CD4-positive, alpha-beta T cell treated with Interleukin-1 beta for 1 hour (primary cell): ENCODE measurements at places on chromosomes 2 and 18.

DNA sequence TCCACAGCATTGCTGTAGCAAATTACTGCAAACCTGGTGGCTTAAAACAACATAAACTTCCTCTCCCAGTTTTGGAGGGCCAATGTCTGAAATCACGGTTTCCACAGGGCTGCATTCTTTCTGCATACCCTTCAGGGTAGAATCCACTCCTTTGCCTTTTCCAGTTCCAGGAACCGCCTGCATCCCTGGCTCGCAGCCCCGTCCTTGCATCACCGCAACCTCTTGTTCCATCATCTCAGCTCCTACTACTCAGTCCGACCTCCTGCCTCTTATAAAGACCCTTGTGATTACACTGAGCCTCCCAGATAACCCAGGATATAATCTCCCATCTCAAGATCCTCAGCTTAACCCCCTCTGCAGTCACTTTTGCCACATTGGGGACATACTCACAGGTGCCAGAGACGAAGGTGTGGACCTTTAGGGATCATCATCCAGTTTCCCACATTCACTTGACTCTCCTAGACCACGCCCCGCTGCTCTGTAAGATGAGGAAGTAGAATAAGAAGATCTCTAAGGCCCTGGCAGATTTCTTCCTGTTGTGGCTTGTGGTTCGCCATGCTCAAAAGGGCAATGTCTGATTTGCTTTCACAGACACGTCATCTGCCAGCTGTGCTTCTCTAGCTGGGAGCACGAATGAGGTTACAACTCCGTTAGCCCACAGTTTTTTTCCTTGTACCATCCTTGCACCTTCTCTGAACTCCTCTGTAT lies 103.6 kb upstream of the AGAP1 start:
- DNase-seq = peak; percentile 45

- DNase-seq = no peak
These were observed 94.5 kb downstream of the SNTG2 start for GRCh38 chr2:1045109-1045508.

- no peak for DNase-seq
These were observed 1.4 kb upstream of the TMEM178A start for GRCh38 chr2:39664232-39664887.

DNA sequence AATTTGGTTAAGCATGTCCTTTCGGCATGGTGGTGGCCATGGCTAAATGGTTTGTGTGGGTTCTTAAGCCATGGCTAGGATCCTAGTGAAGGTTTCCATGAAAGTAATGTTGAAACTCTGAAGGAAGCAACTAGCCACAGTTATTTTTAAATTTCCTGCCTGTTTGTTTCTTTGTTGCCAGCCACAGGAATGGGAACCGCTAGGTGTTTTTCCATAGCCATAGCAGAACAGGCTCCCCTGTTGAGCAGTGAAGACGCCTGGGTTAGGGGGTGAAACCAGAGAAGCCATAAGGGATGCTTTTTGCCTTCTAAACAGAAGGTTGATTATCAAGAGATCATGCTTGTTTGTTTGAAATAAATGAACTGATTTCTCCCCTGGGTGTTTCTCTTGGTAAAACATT lies 60.1 kb upstream of the CHMP1B start:
- DNase-seq = no peak

- DNase-seq = peak; percentile 97
These were observed at the start of the genes PIGN and RELCH for GRCh38 chr18:62186774-62187542. Gene PIGN (minus strand): TSS chr18:62187056. CDS start chr18:62161353, 25,703 bp downstream. Gene RELCH (plus strand): TSS chr18:62187255. CDS start chr18:62187506, 251 bp downstream.

DNA sequence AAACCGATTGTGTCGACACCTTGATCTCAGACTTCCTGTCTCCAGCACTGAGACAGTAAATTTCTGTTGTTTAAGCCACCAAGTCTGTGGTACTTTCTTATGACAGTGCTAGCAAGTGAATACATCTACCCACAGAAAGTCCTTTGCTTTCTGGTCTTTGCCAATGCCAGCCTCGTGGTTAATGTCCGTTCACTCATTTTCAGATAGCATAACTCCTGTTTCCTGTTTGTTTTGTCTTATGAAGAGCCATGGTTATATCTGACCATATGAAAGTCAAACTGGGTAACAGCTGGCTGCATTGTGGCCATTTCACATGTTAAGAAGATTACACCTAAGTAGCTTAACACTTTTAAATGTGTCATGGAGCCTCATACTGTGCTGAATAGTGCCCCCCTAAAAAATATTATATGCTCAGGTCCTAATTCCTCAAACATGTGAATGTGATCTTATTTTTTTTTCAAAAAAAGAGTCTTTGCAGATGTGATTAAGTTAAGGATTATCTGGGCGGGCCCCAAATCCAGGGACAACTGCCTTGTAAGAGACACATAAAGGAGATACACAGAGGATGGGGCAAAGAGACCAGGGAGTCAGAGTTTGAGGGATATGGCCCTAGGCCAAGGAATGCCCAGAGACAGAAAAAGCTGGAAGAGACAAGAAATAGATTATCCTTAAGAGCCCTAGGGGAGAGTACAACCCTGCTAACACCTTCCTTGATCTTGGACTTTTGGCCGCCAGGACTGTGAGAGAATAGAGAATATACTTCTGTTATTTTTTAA lies 118.0 kb downstream of the KCNE4 start:
- no peak for DNase-seq

DNA sequence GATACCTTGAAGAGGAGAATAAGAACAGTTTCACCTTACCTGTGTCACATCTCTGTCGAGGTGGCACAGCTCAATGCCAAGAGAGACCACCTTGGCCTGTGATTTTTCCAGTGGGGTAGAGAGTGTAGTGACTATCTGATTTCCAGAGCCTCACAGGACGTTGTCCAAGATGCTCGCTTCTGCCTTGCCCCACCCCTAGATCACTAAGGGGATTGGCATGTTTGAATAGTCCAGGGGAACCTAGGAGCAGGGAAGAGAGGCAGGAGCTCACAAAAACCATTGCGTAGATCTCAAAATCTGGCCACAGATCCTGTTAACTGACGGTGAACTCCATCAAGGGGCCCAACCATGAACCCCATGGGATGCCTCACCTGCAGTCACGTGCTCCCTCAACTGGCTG lies 24.2 kb downstream of the TMEM178A start:
- DNase-seq = no peak

- no peak for DNase-seq
These were observed 36.4 kb downstream of the ALPK2 start for GRCh38 chr18:58592223-58593214.

DNA sequence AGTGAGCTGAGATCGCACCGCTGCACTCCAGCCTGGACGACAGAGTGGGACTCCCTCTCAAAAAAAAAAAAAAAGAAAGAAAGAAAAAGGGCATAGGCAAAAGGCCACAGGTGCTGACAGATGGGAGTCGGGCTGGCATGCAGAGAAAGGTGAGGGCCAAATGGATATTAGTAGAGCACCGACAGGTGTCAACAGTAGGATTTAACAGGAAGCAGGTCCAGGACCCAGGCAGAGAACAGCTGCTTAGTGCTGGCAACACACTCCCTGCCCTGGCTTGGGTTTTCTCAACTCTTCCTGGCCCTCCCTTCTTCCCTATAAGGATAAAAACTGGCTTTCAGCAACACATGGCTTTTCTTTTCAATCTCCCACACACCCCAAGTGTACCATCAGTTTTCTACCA lies 84.9 kb downstream of the MRO start:
- no peak for DNase-seq

DNA sequence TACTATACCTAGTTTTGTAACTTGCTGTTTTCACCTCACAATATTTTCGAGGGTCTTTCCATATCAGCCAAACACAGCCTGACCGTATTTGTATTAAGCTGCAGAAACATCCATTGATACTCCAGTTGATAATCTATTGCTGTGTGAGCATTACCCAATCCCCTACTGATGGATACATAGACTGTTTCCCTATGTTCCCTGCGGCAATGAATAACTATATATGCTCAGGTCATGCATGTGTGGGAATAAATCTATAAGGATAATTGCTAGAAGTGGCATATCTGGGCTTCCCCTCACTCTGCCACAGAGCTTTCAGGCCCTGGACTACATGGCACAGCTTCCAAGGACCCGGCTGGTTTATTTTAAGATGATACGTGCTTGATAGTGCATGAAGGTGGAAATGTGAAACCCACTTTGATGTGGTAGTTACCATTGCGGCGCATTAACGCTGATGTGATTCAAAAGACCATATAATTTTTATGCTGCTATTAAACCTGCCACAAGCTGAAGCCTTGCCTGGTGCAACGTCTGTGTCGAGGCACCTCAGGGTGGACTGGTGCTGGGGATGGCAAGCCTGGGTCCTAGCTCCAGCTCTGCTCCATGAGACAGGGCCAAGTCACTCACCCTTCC lies 130.8 kb upstream of the MSH6 start:
- DNase-seq = no peak

GRCh38 chr2:205646680-205647079 lies 35.6 kb upstream of the NRP2 start:
- no peak for DNase-seq

DNA sequence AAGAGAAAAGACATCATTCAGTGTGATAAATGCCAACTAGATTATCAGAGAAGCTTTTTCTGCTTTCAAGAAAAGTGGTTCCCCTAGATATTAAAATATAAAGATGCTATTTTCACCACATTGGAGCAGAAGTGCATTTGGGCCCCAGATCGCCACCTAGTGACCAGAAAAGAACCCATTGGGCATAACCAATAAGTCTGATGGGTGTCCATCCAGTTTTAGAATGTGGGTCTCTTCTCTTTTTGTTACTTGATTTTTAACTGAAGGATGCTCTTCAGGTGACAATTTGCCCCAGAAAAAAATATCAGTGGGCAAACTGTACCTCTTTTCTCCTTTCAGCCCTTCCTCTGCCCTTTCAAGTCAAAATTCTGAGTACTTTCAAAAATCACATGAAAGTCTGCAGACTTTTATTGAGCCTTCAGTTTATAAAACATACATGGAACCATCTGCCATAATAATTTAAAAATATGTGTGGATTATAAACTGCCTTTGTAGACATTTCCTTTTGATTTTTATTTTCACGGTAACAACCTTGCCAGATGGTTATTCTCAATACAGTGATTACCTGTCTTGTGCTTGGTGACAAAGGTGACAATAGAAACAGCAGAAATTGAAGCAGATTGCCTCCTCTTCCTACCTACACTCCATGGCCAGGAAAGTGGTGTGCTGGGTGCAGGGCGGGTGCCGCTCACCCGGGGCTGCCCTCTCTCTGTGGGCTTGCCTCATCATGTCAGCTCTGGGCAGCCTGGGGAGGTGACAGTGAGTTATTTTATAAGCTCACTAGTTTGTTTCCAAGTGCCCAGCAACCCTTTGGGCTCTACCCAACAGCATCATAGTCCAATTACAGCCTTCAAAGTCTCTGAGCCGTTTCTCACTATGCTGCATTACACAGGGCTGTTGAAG lies 124.5 kb downstream of the DCDC2C start:
- no peak for DNase-seq

DNA sequence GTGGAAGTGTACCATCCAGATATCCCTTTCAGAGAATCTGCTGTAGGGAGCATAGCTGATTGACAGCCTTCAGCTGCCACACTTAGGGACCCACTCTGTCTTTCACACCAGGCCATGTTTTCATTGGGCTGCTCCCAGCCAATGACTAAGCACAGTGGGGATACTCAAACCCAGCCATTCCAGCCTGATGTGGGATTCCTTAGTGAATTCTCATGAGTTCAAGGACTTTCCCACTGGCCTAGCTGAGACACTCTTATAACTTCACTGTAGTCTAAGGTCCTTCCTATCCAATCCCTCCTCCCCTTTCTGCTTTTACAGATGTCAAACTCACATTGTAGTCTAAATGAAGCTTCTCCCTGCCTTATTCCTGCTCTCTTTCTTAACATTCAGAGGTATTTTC lies 201.2 kb downstream of the PIK3C3 start:
- DNase-seq = no peak

DNA sequence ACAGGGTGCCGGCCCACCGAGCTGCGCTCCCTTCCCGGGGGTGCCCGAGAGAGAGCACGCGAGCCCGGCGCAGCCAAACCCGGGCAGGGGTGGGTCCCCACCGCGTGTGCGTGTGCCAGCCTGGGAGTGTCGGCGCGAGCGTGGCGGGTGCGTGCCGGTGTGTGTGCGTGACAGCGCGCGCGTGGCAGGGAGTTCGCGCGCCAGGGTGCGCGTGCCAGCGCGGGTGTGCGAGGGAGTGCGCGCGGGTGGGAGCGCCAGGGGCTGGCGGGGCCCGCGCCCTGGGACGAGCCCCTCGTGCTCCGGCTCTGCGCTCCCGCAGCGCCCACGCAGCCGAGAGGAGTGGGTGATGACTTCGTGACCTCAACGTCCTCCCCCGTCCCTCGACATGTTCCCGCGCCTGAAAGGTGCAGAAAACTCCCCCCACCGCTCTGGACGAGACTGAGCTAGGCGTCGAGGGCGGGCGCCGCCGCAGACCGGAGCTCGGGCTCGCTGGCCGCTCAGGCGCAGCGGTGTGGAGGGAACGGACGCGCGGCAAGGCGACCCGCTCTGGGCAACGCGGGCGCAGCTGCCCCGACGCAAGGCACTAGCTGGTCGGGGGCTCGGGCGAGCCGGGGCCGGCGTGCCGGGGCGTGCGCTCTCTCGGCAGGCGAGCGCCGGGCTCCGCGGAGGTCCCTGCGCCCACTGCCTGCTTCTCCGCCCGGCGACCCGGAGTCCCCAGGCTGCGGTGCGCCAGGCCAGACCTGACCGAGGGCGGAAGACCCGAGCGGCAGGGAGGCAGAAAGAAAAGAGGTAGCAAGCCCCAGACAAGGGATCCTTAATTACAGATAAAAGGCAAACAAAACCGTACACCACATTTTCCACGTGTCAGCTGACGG lies 582.8 kb downstream of the ZEB2 start:
- DNase-seq = no peak

DNA sequence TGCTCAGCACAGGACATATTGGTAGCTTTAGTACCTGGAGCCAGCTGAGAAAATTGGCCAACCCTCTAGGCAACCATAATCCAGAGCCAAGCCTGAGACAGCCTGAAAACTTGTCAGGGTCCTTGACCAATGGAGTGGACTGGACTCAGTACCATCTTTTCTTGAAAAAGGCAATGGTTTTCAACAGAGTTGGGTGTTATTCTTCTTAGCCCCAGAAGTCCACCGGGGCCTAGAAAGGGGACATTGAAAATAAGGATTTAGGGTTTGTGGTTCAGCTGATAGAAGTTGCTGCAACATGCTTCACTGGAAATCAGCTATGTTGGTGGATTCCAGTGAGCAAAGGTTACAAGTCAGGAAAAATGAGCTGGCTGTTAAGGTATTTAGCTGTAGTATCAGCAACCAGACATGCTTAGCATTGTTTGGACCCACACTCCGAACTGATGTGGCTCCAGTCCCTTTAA lies 22.1 kb upstream of the CNOT11 start:
- DNase-seq = no peak

DNA sequence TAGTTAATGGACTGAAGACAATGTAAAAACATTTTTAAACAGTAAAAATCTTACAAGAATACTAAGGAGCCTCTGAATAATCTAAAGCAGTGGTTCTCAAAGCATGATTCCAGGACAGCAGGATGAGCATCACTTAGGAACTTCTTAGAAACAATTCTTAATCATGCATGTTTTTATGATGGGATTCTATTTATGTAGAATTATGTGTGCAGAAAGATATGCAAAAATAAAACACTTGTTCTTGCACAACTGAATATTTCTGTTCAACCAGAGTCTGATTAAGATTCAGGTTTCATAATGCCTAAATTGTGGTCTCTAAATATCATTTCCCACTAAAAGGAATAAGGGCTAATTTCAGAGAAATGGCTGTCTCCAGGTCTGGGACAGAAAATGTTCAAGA lies 69.2 kb upstream of the MTIF2 start:
- no peak for DNase-seq

GRCh38 chr2:3426615-3427014 lies 47.1 kb downstream of the TRAPPC12 start:
- DNase-seq = no peak
